ENCODE measurements at places on chromosomes 11 and 22.
A peak's percentile ranks its signal among the peaks of the same experiment; 100 is the strongest.

GRCh38 chr11:15471048-15471894 lies 356.5 kb downstream of the INSC start:
- H3K4me3 ChIP-seq = no peak overlapping the region
- peaks cover 26% of the 10 kb centered on the region for H3K4me1 ChIP-seq
- peak overlapping the region; percentile 85 for H3K27ac ChIP-seq

GRCh38 chr11:128632141-128632791 lies 44.9 kb upstream of the ETS1 start:
- no peak overlapping the region for H3K4me3 ChIP-seq
- no peaks in the 10 kb centered on the region for H3K4me1 ChIP-seq
- H3K27me3 ChIP-seq = peaks cover under 1% of the 10 kb centered on the region
- no peak overlapping the region for H3K27ac ChIP-seq
- peak; percentile 19 for DNase-seq

GRCh38 chr11:62555464-62556107 lies 9.0 kb upstream of the AHNAK start:
- H3K4me3 ChIP-seq = no peak overlapping the region
- peaks cover 25% of the 10 kb centered on the region for H3K36me3 ChIP-seq
- H3K27ac ChIP-seq = peak overlapping the region; percentile 47
- no peaks in the 10 kb centered on the region for H3K27me3 ChIP-seq
- peaks cover 74% of the 10 kb centered on the region for H3K4me1 ChIP-seq

DNA sequence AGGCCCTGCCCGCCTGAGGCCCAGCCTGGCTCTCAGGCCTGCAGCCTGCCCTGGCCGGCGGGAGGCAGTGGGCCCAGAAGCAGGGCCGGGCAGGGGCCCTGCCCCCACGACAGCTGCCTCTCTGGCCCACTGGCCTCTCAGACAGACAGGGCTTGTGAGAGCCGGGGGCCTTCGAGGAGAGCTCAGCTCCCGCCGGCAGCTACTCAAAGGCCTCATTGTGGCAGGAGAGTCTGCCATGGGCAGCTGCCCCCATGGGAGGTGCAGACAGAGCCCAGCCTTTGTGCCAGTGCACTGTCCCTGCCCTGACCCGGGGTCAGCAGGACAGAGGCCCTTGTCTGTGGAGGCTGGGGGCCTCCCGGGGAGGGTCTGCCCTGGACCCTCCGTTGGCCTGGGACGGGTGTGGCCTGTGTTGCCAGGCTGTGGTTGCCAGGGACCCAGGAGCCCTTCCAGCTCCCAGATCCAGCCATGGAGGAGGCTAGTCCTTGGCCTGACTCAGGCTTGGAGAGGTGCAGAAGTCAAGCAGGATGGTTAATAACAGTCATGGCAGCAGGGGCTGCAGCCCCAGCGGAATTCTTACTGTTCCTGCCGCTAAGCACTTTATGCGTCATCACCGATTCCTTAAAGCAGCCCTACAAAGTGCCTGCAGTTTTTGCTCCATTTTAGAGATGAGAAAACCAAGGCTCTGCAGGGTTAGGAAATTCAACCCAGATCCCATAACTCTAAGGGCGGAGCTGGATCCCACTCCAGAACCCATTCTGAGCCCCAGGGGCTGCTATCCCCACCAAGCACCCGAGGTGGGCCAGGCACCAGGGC lies 12.5 kb downstream of the FLRT1 start:
- DNase-seq = no peak
- peaks cover under 1% of the 10 kb centered on the region for H3K4me1 ChIP-seq

DNA sequence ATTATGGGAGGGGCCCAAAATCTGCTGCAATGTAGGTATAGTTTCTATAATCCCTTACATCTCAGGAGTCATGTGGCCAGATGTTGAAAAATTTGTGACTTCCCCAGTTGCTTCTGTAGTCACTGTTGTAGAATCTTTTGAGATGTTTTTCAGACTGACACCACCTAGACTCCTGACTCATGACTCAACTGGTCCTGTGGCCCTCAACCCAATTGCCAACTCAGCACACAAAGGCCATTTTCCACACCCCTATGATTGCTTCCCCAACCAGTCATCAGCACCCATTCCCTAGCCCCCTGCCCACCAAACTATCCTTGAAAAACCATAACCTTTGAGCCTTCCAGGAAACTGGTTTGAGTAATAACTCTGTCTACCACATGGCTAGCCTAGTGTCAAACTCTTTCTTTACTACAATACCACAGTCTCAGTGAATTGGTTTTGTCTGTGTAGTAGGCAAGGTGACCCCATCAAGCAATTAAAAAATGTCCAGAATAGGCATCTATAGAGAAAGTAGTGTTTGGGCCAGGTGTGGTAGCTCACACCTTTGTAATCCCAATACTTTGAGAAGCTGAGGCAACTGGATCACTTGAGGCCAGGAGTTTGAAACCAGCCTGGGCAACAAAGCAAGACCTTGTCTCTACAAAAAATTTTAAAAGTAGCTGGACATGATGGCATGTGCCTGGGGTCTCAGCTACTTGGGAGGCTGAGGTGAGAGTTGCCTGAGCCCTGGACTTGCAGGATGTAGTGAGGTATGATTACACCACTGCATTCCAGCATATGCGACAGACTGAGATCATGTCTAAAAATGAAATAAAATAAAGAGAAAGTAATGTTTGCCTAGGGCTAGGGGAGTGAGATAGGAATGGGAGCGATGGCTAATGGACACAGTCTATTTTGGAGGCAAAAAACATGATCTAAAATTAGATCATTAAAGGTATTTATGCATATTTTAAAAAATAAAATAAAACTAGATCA lies 24.1 kb upstream of the FEZ1 start:
- DNase-seq = no peak
- H3K36me3 ChIP-seq = no peaks in the 10 kb centered on the region
- H3K27ac ChIP-seq = no peak overlapping the region
- H3K4me1 ChIP-seq = no peaks in the 10 kb centered on the region
- no peak overlapping the region for H3K4me3 ChIP-seq

- no peaks in the 10 kb centered on the region for H3K27me3 ChIP-seq
- DNase-seq = peak; percentile 7
- H3K4me1 ChIP-seq = peaks cover 45% of the 10 kb centered on the region
- H3K36me3 ChIP-seq = no peaks in the 10 kb centered on the region
Measured at GRCh38 chr11:4466131-4466870, 16.1 kb upstream of the OR52K1 start.

Measured in large intestine (tissue), 12 donors.